ENCODE measurements at places on chromosomes 5 and 9.

GRCh38 chr9:77712533-77713130 is 64.5 kb upstream of the GNA14 start:
- DNase-seq = peak; percentile 5

- no peak for DNase-seq
Observed at GRCh38 chr5:158236511-158237335, 377.8 kb upstream of the CLINT1 start.

DNA sequence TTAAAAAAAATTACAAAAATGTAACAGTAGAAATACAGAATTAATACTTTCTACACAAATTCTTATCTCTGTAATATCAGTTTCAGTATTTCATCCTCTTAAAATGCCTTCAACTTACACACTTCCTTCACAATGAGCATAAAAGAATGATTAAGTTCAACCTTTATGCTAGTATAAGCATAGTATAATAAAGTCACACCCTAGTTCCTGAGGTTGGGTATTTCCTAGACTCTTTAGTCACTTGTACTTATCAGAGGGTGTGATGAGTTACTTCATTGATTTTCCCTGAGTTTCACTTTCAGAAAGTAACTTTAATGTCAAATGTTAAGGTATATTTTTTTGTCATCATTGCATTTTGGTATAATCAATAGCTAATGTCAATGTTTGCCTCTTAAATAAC is 302.4 kb downstream of the PDE4D start:
- no peak for DNase-seq

DNA sequence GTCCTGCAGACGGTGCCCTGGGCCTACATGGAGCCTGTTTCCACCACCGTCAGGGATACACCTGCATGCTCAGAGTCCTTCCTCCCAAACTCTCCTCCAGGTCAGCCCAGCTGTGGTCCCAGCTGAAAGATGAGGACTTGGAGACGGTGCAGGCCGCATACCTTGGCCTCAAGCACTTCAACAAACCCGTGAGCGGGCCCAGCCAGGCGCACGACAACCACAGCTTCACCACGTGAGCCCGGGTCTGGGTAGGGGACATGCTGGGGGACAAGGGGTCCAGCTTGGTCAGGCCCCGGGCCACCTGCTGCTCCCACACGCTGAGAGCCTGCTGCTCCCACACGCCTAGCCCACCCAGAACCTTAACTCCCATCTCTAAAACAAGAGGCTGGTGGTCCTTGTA is 16.6 kb upstream of the CARD19 start:
- DNase-seq = no peak

- DNase-seq = no peak
Observed at GRCh38 chr9:77019926-77020412, 514 bp downstream of the FOXB2 start.

DNA sequence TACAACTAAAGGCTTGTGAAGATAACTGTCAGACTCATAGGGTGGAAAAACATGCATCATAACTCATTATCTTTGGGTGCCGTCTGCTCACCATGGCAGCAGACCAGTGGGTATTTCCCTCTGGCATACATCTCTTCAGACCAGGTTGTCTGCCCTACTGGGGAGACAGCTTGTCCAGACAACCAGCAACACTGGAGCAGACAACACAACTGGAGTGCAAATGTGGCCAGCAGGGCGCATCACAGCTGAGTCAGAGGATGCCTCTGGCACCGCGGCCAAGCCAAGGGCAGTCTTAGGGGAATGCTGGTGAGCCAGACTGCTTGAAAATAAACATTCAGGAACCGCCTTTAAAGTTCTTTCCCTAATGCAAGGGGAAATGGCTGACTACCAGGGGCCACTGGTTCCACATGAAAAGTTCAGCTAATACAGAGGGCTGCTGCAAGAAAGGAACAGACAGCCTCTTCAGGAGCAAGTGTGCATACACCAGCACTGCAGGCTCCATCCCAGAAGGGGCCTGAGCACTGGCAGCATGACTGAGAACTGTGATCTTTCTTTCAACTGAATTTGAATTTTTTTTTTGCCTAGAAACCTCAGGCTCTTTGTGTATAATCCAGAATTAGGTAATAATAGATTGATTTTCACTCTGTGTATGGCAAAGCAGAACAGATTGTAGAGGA is 77.3 kb downstream of the MAMDC2 start:
- DNase-seq = peak; percentile 19

All from stimulated activated CD4-positive, alpha-beta T cell treated with anti-CD3 and anti-CD28 coated beads, Interleukin-1b, Interleukin-23, amount 100 ng/mL, for 48 hours (primary cell).